ENCODE measurements at places on chromosomes 6 and 20.

- DNase-seq, result no peak
Measured at GRCh38 chr6:99712519-99712918, 105.9 kb downstream of the PRDM13 start.

- peak; percentile 80 for DNase-seq
Measured at GRCh38 chr6:31079656-31080261, 32.6 kb downstream of the C6orf15 start.

DNA sequence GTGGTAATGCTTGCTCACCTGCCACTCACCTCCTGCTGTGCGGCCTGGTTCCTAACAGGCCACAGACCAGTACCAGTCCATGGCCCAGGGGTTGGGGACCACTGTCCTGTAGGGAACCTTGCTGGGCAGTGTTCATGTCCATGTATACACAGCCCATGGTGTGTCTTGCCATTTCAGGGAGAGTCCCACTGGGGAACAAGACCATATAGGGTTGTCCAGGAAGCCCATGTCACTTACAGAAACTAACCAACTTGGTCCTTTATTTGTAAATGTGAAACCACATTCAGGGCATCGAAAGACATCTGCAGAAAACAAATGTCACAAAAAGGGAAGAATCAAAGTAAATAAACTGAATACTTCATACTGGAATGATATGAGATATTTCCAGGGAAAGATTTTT, 179.1 kb downstream of the NFATC2 start:
- DNase-seq, result no peak

DNA sequence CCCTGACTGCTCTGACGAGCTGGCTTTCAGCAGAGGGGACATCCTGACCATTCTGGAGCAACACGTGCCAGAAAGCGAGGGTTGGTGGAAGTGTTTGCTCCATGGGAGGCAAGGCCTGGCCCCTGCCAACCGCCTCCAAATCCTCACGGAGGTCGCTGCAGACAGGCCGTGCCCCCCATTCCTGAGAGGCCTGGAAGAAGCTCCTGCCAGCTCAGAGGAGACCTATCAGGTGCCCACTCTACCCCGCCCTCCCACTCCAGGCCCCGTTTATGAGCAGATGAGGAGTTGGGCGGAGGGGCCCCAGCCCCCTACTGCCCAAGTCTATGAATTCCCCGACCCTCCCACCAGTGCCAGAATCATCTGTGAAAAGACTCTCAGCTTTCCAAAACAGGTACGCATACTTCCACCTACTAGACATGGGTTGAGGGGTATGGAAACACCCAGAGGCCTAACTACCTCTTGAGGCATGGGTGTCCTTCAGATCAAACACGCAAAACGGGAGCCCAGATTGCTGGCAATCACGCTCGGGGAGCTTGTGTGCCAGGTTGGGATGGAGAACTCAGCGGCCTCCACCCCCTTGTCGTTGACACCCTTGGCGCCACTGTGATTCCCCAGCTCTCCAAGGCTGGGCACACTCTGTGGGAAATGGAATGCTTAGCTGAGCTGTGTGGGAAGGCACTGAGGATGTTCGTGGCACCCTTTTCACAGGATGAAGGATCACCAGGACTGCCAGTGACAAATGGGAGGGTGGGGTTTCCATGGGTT, 25.3 kb downstream of the CASS4 start:
- no peak for DNase-seq

GRCh38 chr6:44131892-44132291, 4.5 kb downstream of the TMEM63B start:
- no peak for DNase-seq

GRCh38 chr20:61353261-61354000, 101.4 kb downstream of the CDH4 start:
- DNase-seq, result no peak

DNA sequence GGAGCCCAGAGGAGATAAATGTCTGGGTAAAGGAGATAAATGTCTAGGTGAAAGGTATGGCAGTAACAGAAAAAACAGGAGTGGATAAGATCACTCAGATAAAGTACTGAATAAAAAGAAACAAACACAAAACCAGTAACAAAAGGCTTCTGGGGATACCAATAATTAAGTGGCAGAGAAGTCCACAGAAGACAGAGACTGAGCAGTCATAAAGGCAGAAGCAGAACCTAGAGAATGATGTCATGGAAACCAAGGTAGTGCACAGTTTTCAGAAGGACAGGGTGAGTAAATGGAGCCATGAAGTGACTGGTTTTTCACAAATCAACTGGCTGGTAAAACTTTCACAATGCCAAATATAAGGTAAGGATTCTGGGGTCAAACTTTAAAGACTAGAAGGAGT, 80.9 kb upstream of the PLN start:
- DNase-seq, result no peak

GRCh38 chr6:30565772-30566171, 5.5 kb upstream of the ABCF1 start:
- no peak for DNase-seq

Measured in RPMI8226 (cell line).